ENCODE measurements at places on chromosomes 6 and 20. TPM values are rescaled to one million over a fixed set of nuclear protein-coding genes. Genes with fewer than 3 reads are reported as not detected.

GRCh38 chr6:149186873-149187272, 130.6 kb upstream of the TAB2 start:
- no peak for DNase-seq

GRCh38 chr20:61186771-61187472, 65.1 kb upstream of the CDH4 start:
- DNase-seq, result no peak

The CD93 gene
- 14.2 TPM for total RNA-seq

DNA sequence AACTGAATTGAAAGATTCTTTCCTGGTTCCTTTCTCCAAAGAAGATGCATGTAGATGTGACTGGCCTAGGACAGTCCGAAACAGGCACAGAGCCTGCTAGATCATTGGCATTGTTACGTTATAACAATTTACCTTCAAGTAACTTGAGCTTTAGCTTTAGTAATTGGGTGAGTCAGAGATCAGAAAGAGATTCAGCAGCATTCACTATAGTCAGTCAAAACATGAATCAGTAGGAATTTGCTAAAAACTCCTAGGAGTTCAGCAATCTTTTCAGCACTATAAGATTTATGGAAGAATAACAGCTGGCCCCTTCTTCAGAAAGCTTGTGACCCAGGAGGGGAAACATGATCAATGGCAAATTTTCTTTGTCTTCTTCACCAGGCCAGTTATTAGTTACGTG, 281.7 kb upstream of the PRDM1 start:
- no peak for DNase-seq

DNA sequence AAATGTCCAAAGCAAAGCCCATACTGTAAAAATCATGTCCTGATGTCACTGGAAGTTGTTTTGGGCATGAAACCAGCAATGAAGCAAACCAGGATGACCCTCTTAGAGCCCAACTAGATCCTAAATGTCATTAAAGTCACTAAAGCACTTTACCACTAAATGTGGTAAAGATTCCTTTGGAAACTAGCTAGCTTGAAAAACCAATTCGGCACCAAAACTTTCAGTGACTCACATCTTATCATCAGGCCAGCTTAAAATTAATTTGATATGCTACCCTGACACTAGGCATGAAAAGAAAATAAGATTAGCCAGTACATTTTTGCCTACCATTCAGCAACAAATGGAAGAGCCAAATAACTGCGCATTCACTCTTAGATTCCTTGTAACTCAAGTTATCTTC, 145.8 kb downstream of the PACRG start:
- DNase-seq, result no peak

DNA sequence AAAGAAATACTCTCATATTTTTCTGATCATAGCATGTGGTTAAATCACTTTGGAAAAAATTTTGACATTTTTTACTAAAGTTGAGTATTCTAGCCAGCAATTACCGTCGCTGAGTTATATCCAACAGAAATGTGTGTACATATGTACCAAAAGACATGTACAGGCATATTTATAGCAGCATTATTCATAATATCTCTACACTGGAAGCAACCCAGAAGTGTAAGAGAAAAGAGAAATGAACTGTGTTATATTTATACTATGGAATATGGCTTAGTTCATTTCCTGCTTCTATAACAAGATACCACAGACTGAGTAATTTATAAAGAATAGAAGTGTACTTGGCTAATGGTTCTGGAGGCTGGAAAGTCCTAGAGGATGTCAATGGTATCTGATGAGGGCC, 474.0 kb upstream of the GJE1 start:
- no peak for DNase-seq

The BPIFB4 gene
- total RNA-seq, result not detected

DNA sequence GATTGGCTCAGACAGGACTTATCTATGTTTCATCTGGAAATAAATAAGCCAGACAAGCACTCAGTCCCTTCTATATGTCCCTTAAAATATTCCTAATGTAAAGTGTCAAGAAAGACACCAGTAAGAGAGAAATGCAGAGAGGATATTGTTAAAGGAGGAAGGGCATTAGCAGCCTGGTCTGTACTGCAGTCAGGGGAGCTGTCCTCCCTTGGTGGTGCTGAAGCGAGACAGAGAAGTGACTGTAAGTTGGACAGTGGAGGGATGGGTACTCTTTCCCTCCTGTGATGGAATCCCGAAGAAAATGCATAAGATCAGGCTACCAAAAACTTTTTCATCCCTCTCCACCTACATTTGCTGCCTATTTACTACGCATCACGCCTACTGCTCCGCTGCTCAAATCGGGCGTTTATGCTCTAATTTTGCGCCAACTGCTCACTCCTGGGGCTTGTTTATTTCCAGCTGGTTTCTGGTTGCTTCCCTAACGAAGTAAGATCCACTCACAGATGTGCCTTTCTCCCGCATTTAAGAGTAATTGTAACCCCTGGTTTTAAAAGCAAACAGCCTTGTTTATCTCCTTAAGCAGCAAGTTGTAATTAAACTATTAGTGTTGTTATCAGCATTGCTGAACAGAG, 35.2 kb downstream of the PHACTR1 start:
- DNase-seq, result no peak

GRCh38 chr6:144578385-144579350, 293.5 kb downstream of the UTRN start:
- no peak for DNase-seq

DNA sequence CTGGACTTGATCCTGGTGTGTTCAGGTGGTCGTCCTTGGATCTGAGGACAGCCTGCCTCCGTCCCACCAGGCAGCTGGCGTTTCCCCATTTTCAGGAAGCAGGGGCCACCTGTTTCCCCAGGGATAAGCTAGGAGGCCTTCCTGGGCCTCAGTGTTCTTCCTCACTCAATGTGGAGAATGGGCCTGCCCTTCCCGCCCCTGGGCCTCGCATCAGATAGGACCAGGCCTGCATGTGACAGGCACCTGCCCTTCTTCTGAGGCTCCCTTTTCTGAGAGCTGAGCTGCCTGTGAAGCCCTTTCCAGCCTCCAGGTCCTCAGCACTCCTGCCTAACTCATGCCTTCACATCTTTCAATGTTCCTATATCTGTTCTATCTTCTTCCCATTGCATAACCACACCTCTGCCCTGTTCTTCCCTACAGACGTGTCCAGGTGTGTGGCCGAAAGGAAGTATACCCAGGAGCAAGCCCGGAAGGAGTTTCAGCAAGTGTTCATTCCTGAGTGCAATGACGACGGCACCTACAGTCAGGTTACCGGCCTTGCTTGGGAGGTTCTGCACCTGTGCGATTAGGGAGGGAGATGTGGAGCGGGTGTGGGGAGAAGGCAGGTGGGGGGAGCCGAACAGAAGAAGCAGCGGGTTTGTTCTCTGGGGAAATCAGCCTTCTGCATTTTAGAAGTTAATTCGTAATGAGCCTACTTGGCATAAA, 85.1 kb downstream of the SMOC2 start:
- no peak for DNase-seq

- no peak for DNase-seq
Observed at GRCh38 chr6:126172131-126172530, 167.8 kb upstream of the CENPW start.

GRCh38 chr20:63292904-63293303, at the start of gene COL20A1:
Gene COL20A1, plus strand, starts transcription at chr20:63293186. Its CDS starts 1,922 bp downstream, at chr20:63295108.
- no peak for DNase-seq

- DNase-seq, result no peak
Observed at GRCh38 chr20:59018817-59019216, 412 bp upstream of the TUBB1 start.

GRCh38 chr6:114648847-114649246, 306.0 kb upstream of the HS3ST5 start:
- no peak for DNase-seq

DNA sequence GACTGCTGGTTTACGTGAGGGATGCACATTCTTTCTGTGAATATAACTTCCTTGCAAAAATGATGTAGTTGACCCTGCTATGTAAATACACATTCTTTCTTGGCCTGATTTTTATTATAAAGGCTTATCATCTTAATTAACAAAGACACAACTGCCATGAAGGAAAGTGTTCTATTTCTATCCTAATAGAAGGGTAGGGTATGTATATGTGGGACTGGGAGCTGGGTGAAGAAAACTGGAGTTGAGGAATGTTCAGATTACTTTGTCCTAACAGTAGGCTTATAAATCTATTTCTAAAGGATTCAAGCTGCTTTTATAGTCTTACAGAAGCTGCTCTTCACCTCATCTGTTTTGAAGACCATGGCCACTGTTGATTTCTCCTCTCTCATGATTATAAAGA, 76.5 kb upstream of the RGS17 start:
- no peak for DNase-seq

DNA sequence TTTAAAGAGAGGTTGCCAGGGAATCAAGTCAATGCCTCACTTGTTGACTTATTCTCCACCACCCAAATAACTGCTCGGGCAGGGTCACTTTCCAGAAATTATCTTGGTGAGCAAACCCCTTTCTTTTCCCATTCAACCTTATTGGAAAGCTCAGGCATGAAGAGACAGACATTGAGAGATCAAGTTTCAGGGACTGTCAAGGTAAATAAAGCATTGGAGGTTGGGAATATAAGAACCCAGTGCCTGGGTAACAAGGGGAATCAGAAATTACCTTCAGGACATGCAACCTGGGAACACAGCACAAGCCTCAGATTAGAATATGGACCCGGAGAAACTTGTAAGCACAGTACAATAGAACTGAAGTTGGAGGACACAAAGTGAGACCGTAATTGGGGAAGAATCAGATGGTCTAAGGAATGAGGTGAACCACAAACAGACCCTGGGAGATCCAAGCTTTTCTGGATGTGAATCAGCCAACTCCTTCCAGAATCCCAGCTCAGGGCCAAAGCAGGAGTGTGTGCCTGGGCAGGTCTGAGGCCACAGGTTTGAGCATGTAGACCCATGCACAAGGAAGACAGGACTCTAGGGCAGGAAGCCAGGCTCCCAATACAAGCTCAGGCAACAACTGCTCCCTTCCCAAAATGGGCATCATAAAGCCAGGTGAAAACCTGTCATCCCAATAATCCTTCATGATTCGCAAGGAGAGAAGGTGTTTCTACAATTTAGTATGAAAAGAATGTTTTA, 512.8 kb downstream of the MAFB start:
- no peak for DNase-seq

The MAP3K5 gene
- 17.5 TPM for total RNA-seq

- no peak for DNase-seq
Observed at GRCh38 chr20:40525351-40525750, 163.7 kb downstream of the MAFB start.

The EYS gene
- total RNA-seq, result 1.3 TPM

The HLA-DMA gene
- total RNA-seq, result 11.8 TPM

The C20orf141 gene
- not detected for total RNA-seq
